HFFc6 (cell line): ENCODE measurements at places on chromosomes 4 and X. TPM values are rescaled to one million over a fixed set of nuclear protein-coding genes. Genes with fewer than 3 reads are reported as not detected.
A peak's percentile ranks its signal among the peaks of the same experiment; 100 is the strongest.

GRCh38 chrX:138704596-138704995, 6.9 kb downstream of the FGF13 start:
- no peak for DNase-seq

DNA sequence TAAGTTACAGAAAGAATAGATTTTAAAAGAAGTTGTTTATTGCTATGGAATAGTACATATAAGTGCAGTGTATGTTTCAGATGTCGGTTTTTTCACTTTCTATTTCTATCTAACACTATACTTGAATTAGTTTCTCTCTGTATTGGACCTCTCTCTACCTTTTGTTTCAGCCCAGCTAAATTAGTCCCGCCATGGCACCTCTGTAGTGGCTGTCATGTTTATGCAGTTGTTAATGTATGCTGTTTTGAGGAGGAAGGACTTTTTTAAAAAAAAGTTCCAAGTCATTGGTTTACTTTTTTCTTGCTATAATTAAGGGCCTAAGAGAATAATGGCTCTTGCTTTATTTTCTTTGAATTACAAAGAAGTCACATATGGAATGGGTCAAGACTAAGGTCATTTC, 118.1 kb downstream of the AKAP4 start:
- no peak for DNase-seq

DNA sequence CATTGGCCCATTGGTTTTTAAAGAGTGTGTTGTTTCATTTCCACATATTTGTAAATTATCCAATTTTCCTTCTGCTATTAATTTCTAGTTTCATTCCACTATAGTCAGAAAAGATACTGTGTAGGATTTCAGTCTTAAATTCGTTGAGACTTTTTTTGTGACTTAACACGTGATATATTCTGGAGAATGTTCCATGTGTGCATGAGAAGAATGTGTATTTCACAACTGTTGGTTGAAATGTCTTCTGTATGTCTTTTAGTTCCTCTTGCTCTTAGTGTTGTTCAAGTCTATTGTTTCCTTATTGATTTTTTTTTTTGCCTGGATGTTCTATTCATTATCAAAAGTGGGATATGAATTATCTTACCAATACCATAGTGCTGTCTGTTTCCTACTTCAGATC, 606.9 kb downstream of the RPA4 start:
- DNase-seq = no peak

DNA sequence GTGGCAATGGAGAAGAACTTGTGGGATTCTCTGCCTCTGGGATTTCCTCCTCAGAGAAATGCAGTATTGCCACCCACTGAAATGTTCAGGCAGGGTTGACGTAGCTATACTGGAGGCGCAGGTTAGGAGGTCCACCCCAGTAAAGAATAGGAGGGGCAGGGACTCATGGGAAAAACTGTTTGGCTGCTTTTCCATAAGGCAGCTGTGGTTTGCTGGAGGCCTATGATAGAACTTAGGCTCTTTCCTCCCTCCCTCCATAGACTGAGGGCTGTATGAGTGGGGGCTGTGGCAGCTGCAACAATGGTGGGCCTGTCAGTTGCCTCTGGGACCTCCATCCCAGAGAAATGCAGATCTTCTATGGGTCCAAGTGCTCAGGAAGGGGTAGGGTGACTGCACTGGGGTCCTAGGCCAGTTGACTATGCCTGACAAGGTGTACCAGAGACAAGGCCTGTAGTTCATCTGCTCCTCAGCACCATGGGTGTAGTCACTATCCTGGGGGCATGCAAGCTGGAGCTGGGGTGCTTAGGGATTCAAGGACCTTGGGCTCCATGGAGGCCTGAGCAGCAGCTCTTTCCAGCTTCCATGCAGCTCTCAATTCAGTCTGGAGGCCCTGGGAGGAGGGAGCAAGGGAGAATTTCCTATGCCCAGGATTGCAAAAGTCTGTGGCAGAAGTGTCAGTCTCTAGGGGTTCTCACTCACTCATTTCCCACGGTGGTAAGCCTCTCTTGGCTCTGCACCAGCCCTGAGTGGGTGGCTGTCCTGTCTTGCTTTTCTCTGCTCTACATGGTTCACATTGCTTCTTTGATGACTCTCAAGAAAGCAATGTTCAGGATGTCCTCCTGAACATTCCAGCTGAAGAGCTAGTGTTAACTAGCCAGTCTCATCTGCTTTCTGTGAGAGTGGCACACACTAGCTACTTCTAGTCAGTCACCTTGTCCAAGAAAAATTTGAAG, 353.0 kb downstream of the IDS start:
- DNase-seq = no peak

DNA sequence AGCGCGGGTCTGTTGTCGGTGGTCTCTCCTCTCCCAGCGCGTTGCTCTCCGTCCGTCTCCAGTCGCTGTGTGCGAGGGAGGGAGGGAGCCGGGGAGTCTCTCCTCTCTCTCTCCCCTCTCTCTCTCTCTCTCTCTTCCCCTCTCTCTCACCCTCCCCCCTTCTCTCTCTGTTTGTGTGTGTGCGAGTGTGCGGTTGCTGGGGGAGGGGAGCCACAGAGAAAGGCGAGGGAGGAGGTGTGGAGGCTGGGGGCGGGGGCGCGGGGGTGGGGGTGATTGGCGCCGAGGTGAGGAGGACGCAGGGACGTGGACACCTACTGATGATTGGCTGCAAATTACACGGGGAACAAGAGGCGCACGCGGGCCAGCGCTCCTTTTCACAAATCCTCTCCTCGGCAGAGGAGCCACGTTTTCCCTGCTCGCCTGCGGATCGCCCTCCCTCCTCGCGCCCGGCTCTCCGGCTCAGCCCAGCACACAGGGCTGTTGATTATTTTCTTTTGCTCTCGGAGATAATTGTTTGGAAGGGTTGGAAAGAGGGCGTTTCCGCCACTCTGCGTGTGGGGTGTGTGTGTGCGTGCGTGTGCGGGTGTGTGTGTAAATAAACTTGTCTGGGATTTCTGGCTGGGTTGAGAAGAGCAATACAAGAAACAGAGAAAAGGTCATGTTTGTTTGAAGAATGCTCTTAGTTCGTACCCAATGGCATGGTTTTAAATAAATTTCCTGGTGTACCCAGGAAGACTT, at the start of gene CXXC4:
Gene CXXC4, minus strand, starts transcription at position 73 of the 738 bp plus-strand sequence. CDS start 3,092 bp downstream, outside the sequence.
- peak; percentile 0 for DNase-seq

GRCh38 chr4:184437565-184438265, 36.6 kb downstream of the IRF2 start:
- no peak for DNase-seq

- no peak for DNase-seq
Observed at GRCh38 chrX:15834053-15834452, 20.6 kb downstream of the AP1S2 start.

- peak; percentile 28 for DNase-seq
Observed at GRCh38 chr4:35934320-35934981, 309.9 kb downstream of the ARAP2 start.

- no peak for DNase-seq
Observed at GRCh38 chr4:138672393-138672976, 343.1 kb upstream of the NOCT start.

- DNase-seq = no peak
Observed at GRCh38 chr4:167380964-167381363, 146.7 kb upstream of the SPOCK3 start.

- peak; percentile 75 for DNase-seq
Observed at GRCh38 chr4:24794480-24794879, 893 bp upstream of the SOD3 start.

Gene PLP2
- total RNA-seq = 168 to 247 TPM (median 174 TPM) in 3 replicates

Gene MTMR8
- not detected in 3 replicates for total RNA-seq

Gene TNIP3
- 0.48 to 0.54 TPM (median 0.49 TPM) in 3 replicates for total RNA-seq

Gene ANXA10
- 0.62 to 1.9 TPM (median 0.81 TPM) in 3 replicates for total RNA-seq

Gene MTNR1A
- not detected in 3 replicates for total RNA-seq

Gene ZBTB33
- 8.3 to 10.4 TPM (median 9.2 TPM) in 3 replicates for total RNA-seq
